Foreskin keratinocyte (primary cell): ENCODE measurements at places on chromosomes 2 and 18. TPM values are rescaled to one million over a fixed set of nuclear protein-coding genes. Genes with fewer than 3 reads are reported as not detected.

Gene MRPS9
- 34.6 and 43.2 TPM in 2 replicates for total RNA-seq

Gene BUB1
- total RNA-seq, result 45.3 and 55.9 TPM in 2 replicates

Gene B3GNT7
- 0.07 and 0.10 TPM in 2 replicates for total RNA-seq

DNA sequence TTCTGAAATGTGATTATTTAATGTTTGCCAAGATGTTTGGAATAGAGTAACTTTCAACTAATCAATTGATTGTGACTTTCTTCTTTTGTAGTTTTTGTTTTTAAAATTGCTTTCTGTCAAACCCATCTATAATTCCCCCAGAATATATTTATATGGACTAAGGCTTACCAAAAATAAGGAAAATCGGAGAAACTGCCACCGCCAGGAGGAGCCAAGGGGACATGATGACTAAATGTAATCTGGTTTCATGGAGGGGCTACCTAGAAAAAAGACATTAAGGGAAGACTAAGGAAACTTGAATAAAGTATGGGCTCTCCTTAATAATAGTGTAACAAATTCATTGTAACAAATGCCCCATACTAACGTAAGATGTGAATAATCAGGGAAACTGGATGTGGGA, 19.5 kb downstream of the BOLA3 start:
- no peak for DNase-seq

GRCh38 chr2:20539776-20540586, 93.1 kb downstream of the RHOB start:
- no peak for DNase-seq

DNA sequence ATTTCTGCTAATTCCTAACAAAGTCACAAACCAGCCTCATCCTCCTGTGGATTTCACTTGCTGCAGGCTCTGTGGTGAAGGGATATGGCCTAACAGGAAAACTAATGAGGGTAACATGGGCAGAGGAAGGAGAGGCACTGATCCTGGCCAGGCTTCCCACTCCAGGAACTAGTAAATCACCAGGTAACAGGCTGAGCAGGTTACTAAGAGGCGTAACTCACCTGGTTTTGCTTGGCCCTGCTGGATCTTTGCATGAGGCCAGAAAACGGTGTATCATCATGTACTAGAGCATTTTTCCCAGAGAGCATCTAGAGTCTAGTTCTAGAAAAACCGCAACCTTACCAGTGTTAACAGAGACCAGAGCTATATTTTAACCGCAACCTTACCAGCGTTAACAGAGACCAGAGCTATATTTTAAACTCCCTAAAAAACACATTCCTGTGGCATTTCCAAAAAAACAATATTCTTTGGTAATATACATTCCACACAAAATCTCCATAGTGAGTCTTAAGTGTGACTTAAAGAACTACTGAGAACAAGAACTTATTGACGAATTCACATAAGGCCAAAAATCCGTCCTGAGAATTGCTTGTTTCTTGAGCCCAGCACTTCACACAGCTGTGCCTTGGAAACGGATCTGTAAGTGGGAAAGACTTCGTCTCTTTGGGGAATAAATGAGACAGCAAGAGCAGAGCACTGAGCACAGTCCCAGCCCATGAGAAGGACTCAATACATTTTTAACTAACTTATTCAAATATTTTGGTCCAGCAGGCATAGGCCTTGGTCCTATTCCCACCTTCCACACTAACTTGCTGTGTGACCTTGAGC, 43.4 kb downstream of the DPP4 start:
- no peak for DNase-seq

- no peak for DNase-seq
Measured at GRCh38 chr2:109368798-109369197, 239.8 kb downstream of the SH3RF3 start.

GRCh38 chr18:48932462-48932818, 18.3 kb downstream of the SMAD7 start:
- no peak for DNase-seq
